Tibial nerve (tissue), 4 donors: ENCODE measurements at places on chromosomes 2 and 18. TPM values are rescaled to one million over a fixed set of nuclear protein-coding genes. Genes with fewer than 3 reads are reported as not detected.

The POMC gene
- total RNA-seq: 8.6 TPM

The GPR75 gene
- total RNA-seq: 0.98 TPM

The SP140 gene
- total RNA-seq: 1.1 TPM

The TMEM150A gene
- 29.4 TPM for total RNA-seq

The LBX2 gene
- 4.4 TPM for total RNA-seq

GRCh38 chr2:8260213-8260612 lies 421.6 kb upstream of the ID2 start:
- H3K27ac ChIP-seq: peak overlapping the region; percentile 5
- no peak for DNase-seq
- H3K4me3 ChIP-seq: no peak overlapping the region
- no peaks in the 10 kb centered on the region for H3K27me3 ChIP-seq

- H3K4me3 ChIP-seq: no peak overlapping the region
- no peak overlapping the region for H3K27ac ChIP-seq
- no peaks in the 10 kb centered on the region for H3K4me1 ChIP-seq
- no peaks in the 10 kb centered on the region for H3K27me3 ChIP-seq
Measured at GRCh38 chr2:8626572-8626971, 55.3 kb upstream of the ID2 start.

GRCh38 chr2:215750763-215751162 lies 262.6 kb downstream of the MREG start:
- no peaks in the 10 kb centered on the region for H3K36me3 ChIP-seq
- no peak overlapping the region for H3K4me3 ChIP-seq
- no peaks in the 10 kb centered on the region for H3K27me3 ChIP-seq
- no peaks in the 10 kb centered on the region for H3K4me1 ChIP-seq
- no peak for DNase-seq
- no peak overlapping the region for H3K27ac ChIP-seq

GRCh38 chr2:71692621-71693277 lies 239.4 kb downstream of the DYSF start:
- H3K4me3 ChIP-seq: no peak overlapping the region
- H3K36me3 ChIP-seq: no peaks in the 10 kb centered on the region
- no peaks in the 10 kb centered on the region for H3K4me1 ChIP-seq

DNA sequence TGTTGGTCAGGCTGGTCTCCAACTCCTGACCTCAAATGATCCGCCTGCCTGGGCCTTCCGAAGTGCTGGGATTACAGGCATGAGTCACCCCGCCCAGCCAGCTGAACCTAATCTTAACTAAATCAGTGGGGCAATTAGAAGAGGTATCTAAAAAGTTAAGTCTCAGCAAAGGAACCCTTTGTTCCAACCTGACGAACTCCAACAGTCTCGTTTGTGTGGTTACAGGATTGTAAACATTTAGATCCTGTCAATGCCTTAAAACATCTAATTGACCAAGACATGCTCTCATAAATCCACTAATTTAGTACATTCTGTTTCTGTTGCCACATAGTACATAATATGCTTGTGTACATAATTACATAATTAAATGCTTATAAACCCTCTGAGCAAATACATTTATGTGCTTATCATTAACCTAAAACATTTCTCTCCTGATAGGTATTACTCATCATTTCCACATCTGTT lies 31.1 kb upstream of the STK39 start:
- H3K27ac ChIP-seq: no peak overlapping the region
- no peaks in the 10 kb centered on the region for H3K4me1 ChIP-seq
- no peaks in the 10 kb centered on the region for H3K36me3 ChIP-seq

- H3K27me3 ChIP-seq: no peaks in the 10 kb centered on the region
- DNase-seq: no peak
- H3K4me1 ChIP-seq: no peaks in the 10 kb centered on the region
- H3K4me3 ChIP-seq: no peak overlapping the region
Measured at GRCh38 chr2:22043784-22044183, 920.0 kb downstream of the TDRD15 start.

DNA sequence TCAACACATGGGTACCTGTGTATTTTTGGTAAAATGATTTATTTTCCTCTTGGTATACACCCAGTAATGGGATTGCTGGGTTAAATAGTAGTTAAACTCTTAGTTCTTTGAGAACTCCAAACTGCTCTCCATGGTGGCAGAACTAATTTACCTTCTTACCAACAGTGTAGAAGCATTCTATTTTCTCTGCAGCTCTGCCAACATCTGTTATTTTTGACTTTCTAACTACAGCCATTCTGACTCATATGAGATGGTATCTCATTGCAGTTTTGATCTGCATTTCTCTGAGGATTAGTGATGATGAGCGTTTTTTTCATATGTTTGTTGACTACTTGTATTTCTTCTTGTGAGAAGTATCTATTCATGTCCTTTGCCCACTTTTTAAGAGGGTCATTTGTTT lies 180.6 kb downstream of the FSIP2 start:
- no peak overlapping the region for H3K27ac ChIP-seq
- no peaks in the 10 kb centered on the region for H3K27me3 ChIP-seq
- no peaks in the 10 kb centered on the region for H3K4me1 ChIP-seq
- DNase-seq: no peak
- H3K36me3 ChIP-seq: no peaks in the 10 kb centered on the region

- no peaks in the 10 kb centered on the region for H3K36me3 ChIP-seq
- H3K4me1 ChIP-seq: no peaks in the 10 kb centered on the region
- no peak for DNase-seq
- H3K4me3 ChIP-seq: no peak overlapping the region
- H3K27me3 ChIP-seq: no peaks in the 10 kb centered on the region
Measured at GRCh38 chr2:18799397-18799796, 210.0 kb upstream of the NT5C1B start.

DNA sequence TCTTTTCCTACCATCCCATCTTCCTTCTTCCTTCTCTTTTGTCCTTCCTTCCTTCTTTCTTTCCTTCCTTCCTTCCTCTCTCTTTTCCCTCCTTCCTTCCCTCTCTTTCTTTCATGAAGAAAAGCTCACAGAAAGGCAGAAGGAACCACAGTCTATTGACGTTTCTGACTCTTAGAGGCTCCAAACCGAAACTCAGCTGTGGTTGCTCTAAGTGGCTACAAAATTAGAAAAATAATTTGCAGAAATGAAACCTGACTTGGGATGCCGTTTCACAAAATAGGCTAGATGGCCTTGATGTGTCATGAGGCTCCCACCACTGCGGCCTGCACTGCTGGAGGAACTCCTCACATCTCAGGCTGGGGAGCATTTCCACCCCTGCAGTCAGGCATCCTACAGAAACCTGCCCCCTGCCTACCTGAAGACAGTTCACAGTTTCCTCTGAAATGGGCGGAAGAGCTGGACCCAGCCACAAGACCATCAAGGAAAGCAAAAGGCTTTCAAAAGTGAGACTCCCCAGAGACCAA lies 165.6 kb downstream of the SMAD7 start:
- peaks cover 34% of the 10 kb centered on the region for H3K4me1 ChIP-seq
- no peak overlapping the region for H3K4me3 ChIP-seq
- DNase-seq: no peak
- H3K36me3 ChIP-seq: peaks cover 9% of the 10 kb centered on the region

DNA sequence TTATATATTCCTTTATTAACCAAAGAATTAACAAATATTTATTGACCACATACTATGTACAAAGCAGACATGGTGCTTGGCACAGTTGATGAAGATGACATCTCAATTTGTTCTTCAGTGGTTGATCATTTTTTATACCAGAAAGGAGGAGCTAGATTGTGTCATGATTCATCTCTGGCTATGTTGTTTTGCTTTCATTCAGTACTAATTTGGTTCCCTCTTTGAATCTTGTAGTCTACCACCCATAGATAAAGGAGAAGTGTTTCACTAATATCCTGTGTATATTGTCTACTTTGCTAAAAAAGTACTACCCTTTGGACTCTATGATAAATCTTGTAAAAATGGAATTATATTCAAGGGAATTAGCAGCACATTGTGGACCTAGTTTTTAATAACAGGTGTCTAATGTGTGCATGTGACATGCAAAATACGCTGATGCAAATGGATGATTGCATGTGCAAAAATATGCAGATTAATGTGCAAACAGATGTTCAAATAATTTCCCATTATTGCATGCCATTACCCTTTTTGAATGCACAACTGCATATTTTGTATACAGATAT lies 313.2 kb upstream of the ZEB2 start:
- no peak overlapping the region for H3K4me3 ChIP-seq
- DNase-seq: no peak
- peaks cover 4% of the 10 kb centered on the region for H3K4me1 ChIP-seq
- no peaks in the 10 kb centered on the region for H3K27me3 ChIP-seq
- no peaks in the 10 kb centered on the region for H3K36me3 ChIP-seq

GRCh38 chr2:49105506-49105905 lies 48.8 kb downstream of the FSHR start:
- no peaks in the 10 kb centered on the region for H3K27me3 ChIP-seq
- H3K36me3 ChIP-seq: no peaks in the 10 kb centered on the region
- DNase-seq: no peak
- no peaks in the 10 kb centered on the region for H3K4me1 ChIP-seq
- no peak overlapping the region for H3K27ac ChIP-seq
